Activated CD4-positive, alpha-beta T cell treated with anti-CD3 and anti-CD28 coated beads for 4 hours (primary cell): ENCODE measurements at places on chromosomes 11 and 22.

- no peak for DNase-seq
Observed at GRCh38 chr11:83158357-83158786, 1.4 kb downstream of the PCF11 start.

DNA sequence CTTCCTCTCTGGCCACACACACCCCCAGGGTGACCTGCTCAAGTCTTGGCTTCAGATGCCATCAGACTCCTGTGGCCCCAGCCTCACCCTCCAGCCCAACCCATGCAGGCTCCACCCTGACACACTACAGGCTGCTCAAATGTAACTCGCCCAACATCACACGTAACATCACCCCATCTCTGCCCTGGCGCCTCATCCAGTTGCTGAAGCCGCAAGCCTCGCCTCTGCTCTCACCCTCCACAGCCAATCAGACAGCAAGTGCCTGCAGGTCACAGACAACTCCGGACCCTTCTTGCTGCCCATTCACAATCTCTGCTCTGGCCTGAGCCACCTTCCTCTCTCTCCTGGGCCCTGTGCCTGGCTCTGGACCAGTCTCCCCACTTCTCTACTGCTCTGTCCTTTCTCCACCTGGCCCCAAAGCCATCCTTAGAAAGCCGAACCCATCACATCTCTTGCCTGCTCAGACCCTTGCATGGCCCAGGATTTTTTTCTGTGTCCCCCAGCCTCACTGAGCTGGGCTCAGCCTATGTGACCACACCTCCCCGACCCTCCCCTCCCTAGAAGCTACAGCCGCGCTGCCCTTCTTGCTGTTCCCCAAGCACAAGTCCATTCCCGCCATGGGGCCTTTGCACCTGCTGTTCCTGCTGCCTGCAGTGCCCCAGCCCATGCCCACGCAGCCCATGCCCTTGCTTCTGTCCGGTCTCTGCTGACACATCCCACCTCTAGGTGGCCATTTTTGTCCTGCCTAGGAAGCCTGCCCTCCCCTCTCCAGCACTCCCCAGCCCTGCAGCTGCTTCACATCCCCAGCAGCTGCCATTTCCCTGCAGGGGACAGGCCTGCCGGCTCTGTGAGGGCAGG is 333.9 kb downstream of the CTTN start:
- DNase-seq, result no peak

- no peak for DNase-seq
Observed at GRCh38 chr22:17218341-17218740, 894 bp downstream of the ADA2 start.

- DNase-seq, result no peak
Observed at GRCh38 chr22:47437110-47437509, 674.7 kb downstream of the TBC1D22A start.

DNA sequence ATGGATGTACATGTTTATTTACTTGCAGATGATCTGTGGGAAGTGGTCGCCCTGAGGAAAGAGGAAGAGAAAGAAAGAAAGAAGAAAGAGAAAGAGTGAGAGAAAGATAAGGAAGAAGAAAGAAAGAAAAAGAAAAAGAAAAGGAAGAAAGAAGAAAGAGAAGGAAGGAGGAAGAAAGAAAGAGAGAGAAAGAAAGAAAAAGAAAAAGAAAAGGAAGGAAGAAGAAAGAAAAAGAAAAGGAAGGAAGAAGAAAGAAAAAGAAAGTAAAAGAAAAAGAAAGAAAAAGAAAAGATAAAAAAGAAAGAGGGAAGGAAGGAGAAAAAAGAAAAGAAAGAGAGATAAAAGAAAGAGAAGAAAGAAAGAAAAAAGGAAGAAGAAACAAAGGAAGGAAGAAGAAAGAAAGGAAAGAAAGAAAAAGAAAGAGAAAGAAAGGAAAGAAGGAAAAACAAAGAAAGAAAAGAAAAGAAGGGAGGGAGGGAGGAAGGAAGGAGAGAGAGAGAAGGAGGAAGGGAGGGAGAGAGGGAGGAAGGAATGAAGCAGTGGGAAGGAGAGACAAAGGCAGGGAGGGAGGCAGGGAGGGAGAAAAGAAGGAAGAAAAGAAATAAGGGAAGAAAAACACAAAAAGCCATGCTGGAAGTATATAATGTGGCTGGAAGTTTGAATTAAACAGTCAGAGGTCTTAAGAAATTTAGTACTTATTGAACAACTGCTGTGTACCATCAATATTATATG is 976.6 kb downstream of the FAM181B start:
- DNase-seq, result no peak

GRCh38 chr11:118171269-118172062 is 5.0 kb downstream of the SCN2B start:
- peak; percentile 70 for DNase-seq

DNA sequence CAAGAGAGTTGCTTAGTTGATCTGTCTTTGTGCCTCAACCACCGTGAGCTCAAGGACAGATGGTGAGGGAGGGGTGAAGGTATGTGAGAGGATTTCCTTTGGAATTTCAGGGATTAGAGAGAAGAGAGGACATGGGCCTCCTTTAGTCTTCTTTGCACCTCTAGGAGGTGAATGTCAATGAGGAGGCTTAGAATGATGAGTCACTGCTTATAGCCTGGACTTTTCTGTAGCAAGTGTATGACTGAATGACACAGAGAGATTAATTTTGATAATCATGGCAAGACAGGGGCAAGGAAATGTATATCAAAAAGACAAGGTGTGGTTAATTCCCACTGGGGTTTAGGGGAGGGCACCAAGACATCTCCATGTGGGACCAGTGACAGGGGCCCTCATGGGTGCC is 947.3 kb upstream of the TENM4 start:
- no peak for DNase-seq

DNA sequence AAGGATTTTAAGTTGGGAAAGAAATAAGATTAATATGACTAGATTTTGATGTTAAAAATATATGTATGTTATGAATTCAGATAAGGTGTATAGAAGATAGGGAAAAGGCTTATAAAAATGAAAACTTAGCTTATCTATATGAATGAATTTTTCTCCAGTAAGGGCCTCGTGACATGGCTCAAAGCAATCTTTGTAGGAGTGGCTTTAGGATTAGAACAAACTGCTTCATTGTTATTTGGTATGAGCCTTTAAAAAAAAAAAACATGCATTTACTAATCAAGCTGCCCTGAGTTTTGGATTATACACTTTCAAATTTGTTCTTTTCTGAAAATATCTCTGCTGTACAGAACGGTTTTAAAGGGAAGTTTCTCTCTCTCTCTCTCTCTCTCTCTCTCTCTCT is 905.9 kb downstream of the OPCML start:
- DNase-seq, result no peak

DNA sequence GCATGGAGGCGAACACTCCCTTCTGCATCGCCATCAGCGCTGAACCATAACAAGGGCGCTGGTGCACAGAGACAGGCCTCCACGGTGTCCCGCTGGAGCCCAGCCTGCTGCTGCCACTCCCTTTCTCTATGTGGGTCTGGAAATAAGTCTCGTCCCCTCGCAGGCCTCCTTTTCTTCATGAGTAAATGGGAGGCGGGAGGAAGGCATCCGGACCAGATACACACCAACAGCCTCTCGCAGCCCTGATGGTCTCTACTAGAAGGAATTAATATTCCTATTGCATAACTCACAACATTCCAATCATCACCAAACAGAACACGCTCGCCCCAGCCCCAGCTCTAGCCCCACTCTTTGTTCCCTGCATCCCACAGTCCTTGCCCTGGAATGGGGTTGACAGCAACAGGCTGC is 14.9 kb downstream of the RASD2 start:
- DNase-seq, result no peak

- no peak for DNase-seq
Observed at GRCh38 chr11:87215236-87215635, 177.5 kb downstream of the TMEM135 start.

DNA sequence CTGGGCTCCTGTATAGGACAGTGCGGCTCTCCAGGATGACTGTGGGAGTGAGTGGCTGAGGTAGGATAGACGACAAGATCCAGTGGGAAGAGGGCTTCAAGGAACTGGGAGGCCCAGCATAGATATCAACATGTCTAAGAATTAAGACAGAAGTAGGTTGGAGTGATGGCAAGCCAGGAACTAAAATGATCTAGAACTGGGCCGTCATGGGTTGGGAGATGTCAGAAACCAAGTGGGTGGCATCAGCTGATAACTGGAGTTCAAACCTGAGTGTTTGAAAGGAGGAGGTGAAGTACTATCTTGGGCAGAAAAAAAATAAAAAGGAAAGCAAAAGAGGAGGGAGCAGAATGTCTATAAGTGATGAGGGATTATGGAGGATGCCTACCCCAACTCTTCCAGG is 7.1 kb upstream of the MEN1 start:
- DNase-seq, result no peak

- no peak for DNase-seq
Observed at GRCh38 chr22:48098243-48098920, 1335.9 kb downstream of the TBC1D22A start.

DNA sequence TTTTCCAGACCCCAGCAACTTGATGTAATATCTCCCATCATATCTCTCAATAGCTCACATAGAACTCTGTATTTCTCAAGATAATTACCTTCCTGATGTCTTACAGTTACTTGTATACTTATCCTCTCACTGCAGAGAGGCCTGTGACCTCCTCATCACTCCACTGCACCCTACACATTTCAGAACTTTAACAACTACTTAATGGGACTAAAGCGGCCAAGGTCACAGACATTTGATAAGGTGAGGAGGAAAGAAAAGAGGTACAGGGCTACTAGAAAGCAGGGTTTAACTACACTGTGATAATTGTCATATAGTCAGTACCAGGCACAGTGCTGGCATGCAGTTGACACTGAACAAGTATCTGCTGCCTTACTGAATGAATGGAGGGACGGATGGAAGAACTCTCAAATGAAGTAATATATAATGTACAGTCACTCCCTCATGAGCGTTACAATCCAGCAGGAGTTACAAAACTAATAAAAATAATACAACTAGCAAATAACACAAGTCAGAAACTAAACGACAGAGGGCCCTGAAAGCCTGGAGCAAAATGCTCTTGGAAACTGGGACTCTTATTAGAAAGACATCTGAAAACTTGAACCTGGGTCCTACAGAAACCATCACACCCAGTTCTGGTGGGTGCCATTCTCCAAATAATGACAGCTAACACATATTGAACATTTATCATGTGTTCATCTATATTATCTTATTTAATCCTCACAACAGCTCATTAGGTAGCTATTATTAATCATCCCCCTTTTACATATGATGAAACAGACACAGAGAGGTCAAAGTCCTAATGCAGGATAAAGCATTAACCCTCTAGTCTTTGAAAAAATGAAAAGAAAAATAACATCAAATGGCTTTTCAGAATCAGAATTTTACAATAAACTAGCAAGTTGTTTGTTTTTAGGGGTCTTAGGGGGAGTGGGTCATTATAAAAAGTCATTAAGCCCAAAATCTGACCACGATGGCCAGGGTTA is 14.3 kb downstream of the PI4KA start:
- no peak for DNase-seq

DNA sequence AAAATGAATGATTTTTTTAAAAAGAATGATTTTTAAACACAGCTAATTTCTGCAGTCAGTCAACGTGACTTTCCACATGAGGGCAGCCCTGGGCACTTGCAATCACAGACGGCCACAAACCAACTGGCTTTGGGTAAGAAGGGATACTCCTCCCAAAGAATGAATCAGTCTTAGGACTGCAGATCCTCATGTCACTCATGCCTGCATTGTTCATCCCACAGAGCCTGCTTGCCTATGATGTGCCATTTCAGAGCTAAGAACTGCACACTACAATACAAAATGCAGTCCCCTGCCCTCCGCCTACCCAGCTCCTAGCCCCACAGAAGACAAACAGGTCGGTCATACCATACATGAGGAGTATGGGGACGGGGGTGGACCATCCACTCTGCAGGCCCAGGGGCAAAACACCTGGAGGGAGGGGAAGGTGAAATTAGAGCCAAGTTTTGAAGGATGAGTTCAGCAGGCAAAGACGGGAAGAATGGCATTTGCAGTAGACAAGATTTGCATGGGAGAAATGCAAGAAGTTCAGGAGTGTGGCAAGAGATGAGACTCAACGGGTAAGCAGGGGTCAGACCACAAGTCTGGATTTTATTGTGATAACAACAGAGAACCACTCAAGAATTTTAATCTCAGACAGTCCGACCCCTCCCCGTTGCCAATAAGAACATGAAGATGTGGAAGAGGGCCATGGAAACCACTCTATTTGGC is 24.7 kb downstream of the PACSIN2 start:
- DNase-seq, result no peak

DNA sequence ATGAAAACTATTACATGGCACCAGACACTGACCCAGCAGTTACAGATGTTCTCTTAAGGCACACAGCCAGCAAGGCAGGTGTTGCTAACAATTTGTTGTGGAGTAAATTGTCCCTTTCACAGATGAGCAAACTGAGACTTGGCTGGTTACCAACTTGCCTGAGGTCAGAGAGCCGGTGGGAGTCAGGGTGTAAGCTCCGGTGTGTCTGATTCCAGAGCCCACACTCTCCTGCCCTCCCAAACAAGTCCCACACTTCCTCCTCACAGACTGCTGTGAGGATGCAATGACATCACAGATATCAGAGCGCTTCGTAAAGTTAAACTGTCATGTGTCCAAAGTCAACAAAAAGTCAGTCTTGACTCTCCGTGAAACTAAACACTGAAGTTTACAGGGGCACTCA is 12.5 kb downstream of the GDPD5 start:
- no peak for DNase-seq

GRCh38 chr11:36684840-36685801 is 87.1 kb upstream of the RAG2 start:
- peak; percentile 9 for DNase-seq

DNA sequence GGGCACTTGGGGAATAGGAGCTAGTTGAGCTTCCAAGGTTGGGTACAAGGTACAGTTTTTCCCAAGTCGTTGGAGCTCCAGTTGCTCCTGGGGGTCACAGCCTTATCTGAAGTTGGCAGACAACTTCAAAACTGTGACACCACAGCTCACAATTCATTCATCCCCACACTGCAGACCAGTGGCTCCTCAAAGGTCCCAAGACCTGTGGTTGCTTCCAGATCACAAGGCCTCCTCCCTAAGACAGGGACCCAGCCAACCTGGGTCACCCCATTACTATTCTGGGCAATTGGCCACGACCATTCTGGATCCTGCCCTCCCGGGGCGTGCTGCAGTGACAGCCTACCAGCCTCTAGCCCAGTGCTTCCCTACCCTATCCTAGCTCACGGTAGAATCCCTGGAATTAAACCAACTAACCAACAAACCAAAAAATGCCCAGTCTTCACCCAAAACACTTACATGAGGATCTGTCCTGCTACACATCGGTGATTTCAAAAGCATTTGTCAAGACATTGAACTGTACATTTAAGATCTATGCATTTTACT is 862 bp upstream of the PDXP start:
- DNase-seq, result no peak

GRCh38 chr22:16961477-16962186 is 46.4 kb downstream of the GAB4 start:
- no peak for DNase-seq

- DNase-seq, result no peak
Observed at GRCh38 chr22:20083157-20083890, 3.3 kb downstream of the DGCR8 start.

- DNase-seq, result no peak
Observed at GRCh38 chr11:46118702-46119351, 2.4 kb downstream of the PHF21A start.

GRCh38 chr11:43943931-43944751 is 1.7 kb downstream of the C11orf96 start:
- DNase-seq, result no peak

GRCh38 chr22:19406281-19406811 is 25.2 kb downstream of the HIRA start:
- no peak for DNase-seq
